ENCODE measurements at places on chromosomes 6 and 20.

GRCh38 chr20:19714579-19714840, 43.5 kb upstream of the RIN2 start:
- no peak for DNase-seq

GRCh38 chr6:54307439-54307910, 766 bp upstream of the TINAG start:
- DNase-seq, result no peak

- no peak for DNase-seq
Observed at GRCh38 chr20:7171911-7172310, 404.4 kb downstream of the BMP2 start.

GRCh38 chr6:93749191-93749590, 329.8 kb upstream of the EPHA7 start:
- DNase-seq, result no peak

DNA sequence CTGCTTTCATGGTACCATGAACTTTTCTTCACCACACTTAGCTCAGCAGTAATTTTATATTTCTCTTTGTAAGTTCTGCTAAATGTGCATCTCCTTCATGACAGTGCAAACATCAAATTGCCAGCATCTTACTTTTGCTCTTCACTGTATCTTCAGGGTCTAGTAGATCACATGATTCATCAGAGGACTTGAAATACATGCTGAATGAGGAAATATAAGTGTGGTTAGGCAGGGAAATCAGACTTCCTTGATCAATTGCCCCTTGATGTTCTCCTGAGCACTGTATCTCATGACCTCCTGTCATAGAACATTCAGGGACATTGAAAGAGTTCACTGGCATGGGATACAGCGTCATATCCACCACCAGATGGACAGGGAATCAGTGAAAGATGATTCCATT, 25.3 kb upstream of the POLR1H start:
- no peak for DNase-seq

- DNase-seq, result no peak
Observed at GRCh38 chr6:44367681-44368080, 19.8 kb upstream of the CDC5L start.

- DNase-seq, result no peak
Observed at GRCh38 chr6:165566088-165566828, 96.8 kb downstream of the PDE10A start.

DNA sequence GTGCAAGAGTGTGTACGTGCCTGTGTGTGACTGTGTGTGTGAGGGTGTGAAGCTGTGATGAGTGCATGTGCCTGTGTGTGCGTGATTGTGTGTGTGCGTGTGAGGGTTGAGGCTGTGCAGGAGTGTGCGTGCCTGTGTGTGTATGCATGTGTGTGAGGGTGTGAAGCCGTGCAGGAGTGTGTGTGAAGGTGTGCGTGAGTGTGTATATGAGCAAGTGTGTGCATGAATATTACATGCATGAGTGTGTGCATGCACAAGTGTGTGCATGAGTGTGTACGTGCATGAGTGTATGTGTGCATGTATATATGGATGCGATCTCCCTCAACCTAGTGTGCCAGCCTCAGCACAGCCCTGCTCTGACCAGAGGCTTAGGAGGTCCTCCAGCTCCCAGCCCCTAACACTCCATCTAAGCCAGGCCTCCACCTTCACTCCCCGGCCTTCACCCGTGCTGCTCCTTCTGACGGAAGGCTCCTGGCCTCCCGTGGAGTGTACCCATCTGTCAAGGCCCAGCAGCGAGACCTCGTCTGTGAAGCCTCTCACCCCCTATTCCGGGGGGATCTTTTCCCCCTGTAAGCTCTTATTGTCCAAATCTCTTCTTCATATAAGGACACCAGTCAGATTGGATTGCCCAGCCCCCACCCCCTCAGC, 19.9 kb upstream of the PHACTR3 start:
- DNase-seq, result no peak

- DNase-seq, result no peak
Observed at GRCh38 chr6:155041741-155042279, 46.7 kb downstream of the TIAM2 start.

GRCh38 chr6:20117474-20117873, 94.8 kb downstream of the MBOAT1 start:
- no peak for DNase-seq

DNA sequence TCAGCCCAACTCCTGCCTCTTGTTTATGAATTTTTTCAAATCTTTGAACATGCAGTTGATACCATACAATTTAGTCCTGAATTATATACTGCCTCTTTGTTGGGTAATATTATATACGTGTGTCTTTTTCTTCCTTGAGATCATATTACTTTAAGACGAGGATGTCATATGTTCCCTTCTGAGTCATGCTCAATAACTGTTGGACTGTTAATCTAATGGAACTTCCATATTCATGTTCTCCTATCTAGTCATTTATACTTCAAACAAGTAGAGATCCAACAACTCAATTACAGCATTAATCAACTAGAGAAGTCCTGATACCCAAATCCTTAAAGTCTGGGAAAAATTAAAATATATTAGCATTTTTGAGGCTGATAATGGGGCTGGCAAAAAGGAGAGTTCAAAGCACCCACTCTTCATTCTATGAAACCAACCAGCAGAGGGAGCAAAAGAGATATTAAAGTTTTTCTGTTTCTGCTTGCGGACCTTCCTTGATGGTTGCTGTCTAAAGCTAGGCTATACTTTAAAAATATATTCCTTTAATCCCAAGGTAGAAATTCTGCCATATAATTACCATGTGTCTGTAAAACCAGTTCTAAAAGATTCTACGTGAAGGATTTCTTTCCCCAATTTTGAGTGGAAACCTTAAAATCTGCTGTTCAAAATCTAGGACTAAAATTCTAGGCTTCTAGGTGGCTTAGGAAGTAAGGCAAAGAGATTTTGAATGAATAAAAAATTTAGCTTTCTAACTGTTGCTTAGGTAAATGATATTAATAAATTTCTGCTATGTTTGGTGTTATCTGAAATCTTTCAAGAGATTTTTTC, 498.9 kb downstream of the BCKDHB start:
- DNase-seq, result peak; percentile 39

- DNase-seq, result no peak
Observed at GRCh38 chr20:16321291-16321690, 252.0 kb downstream of the KIF16B start.

- DNase-seq, result no peak
Observed at GRCh38 chr20:20034486-20034885, 17.3 kb downstream of the NAA20 start.

DNA sequence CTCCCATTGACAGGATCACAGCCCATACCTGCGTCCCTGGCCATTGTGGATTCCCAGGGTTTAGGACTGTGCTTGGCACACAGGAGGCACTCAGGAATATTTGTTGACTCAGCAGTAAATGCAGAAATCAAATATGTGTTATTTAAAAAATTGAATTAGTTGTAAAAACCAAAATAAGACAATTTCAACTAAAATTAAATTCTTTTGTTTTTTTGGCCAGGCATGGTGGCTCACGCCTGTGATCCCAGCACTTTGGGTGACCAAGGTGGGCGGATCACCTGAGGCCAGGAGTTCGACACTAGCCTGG, 85.3 kb downstream of the ZDHHC14 start:
- no peak for DNase-seq

GRCh38 chr20:54570561-54570960, 95.2 kb downstream of the DOK5 start:
- no peak for DNase-seq

DNA sequence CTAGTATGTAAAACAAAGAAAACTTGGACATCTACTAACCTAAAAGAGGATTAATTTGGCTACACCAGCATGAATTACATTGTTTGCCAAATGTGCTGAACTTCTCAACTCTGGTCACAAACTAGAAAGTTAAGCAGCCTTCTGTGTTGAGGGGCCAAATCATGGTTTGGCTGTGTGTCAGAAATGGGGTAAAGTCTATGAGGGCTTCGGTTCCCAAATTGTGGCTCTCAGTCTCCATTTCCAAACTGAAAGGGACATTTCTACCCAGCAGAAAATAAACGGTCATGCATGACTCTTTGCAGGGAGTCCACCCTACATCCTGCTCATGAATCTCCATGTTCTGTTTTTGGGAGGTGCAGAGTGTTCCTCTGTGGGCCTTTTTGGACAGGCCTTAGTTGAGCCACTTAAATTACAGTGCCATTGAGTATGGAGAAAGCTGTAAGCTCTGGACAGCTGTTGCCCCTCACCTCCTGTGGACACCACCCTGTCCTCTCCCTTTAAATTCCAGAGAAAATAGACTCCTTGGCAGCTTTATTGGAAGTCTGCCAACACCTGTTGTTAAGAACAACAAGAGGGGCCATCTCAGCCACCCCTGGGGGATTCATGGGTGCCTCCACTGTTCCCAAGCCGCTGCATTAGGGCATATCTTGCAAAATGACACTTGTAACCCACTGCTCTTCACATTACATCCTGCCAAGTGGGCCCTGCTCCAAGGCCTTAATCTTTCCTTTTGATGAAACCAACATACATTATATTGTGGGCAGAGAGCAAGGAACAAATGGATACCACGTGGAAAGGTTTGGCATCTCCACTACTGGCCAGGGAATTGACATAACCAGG, 27.5 kb upstream of the SNRPC start:
- no peak for DNase-seq

GRCh38 chr6:72617721-72618120, 4.1 kb upstream of the KCNQ5 start:
- DNase-seq, result no peak

GRCh38 chr6:20182069-20182468, 30.2 kb downstream of the MBOAT1 start:
- no peak for DNase-seq
